ENCODE measurements at places on chromosomes 16 and 17.
A peak's percentile ranks its signal among the peaks of the same experiment; 100 is the strongest.

GRCh38 chr16:2948807-2949704 lies 15.0 kb upstream of the KREMEN2 start:
- DNase-seq = no peak

DNA sequence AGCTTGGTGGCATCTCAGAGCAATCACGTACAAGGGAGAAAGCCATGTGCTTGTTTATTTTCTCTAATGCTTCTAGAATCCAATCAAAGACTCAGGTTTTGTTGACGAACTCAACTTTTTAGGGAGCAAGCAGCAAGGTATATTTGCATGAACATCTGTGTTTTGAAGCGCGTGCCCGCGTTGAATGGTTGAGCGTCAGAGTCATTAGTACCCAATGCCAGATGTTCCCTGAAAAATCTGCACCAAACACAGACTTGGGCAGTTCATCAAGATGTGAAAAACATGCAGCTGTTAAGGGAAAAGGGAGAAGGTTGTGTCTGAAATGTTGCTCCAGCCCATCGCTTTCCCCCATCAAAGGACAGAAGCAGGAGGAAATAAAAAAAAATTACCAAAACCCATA lies 170.4 kb downstream of the SNX29 start:
- DNase-seq = no peak

DNA sequence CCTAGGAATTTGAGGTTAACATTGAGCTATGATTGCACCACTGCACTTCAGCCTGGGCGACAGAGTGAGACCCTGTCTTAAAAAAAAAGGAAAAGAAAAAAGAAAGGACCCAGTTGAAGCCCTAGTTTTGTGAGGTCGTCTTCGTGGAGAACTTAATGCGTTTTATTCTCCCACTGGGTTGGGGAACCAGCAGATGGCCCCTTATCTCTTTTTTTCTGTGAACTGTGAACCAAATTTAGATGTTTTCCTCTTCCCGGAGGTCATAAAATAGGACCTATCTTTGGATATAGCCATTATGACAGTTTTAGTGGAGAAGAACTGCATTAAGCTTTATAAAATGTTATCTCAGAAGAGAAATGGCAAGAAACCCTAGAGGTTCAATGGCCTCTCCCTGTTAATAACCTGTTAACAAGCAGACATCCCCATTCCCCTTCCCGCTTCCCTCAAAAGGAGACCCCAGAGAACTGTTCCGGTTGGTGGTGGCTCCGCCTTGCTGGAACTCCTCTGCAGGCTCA lies 23.5 kb downstream of the KIAA0513 start:
- no peak for DNase-seq

- no peak for DNase-seq
These were observed 265.2 kb upstream of the TNRC6C start for GRCh38 chr17:77693301-77693700.

- no peak for DNase-seq
These were observed 54.6 kb upstream of the DOC2B start for GRCh38 chr17:235831-236640.

- no peak for DNase-seq
These were observed 12.6 kb downstream of the ZBTB4 start for GRCh38 chr17:7466639-7467341.

DNA sequence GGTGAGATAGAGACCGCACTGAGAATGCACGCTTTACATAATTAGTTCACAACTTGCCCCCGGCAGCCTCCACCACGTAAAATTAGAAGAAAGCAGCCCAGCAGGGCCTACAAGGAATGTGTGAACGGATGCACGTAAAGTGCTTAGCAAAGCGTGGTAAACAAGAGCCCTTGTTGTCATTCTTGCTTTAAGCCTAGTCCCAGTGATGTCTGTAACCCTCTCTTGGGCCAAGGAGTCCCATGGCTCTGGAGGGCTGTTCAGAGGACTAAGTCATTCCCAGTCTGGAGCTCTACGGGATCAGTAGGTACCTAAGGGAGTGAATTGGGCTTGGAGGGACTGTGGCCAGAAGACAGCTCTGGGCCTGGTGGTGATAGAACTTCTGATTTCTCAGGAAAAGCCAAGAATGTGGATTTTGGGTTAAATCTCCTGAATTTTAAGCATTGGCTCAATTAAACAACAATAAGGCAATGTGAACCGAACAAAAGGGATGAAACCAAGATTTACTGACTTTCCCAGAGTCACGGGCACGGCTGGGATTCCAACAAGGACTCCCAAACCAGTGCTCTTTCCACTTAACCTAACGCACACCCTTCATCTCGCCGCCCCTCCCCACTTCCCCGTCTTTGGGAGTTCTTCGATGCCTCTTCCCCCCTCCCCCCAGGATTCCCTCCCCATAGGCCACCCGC lies 775 bp upstream of the CHP2 start:
- no peak for DNase-seq

DNA sequence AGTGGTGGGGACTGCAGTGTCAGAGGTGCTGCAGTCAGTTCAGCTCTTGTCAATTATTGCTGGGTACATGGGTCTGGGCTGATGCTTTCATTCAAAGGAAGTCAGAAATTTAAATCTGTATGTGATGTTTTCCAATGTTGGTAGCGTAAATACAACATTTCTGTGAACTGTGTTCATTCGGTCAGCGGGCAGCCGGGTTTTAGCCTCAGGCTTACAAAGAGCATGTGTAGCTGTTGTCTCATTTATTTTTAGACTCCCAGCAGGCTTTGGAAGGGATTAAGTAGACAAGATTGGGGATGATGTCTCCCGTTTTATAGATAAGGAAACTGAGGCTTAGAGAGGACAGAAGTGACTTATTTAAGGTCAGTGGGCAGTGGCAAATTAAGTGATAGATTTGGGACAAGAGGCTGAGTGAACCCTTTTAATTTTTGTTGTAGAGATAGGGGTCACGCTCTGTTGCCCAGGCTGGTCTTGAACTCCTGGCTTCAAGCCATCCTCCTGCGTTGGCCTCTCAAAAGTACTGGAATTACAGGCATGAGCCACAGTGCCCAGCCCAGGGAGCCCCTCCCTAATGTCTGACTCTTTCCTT lies 8.1 kb downstream of the AQP8 start:
- no peak for DNase-seq

GRCh38 chr17:3554440-3554839 lies 3.2 kb downstream of the TRPV3 start:
- no peak for DNase-seq

- no peak for DNase-seq
These were observed 62.3 kb downstream of the TMEM100 start for GRCh38 chr17:55660178-55660886.

- DNase-seq = no peak
These were observed 72.0 kb downstream of the SOX9 start for GRCh38 chr17:72192800-72193192.

- no peak for DNase-seq
These were observed 74.6 kb downstream of the AMFR start for GRCh38 chr16:56350491-56351405.

- DNase-seq = no peak
These were observed 12.2 kb upstream of the ZNF594 start for GRCh38 chr17:5203908-5204294.

- peak; percentile 4 for DNase-seq
These were observed 66.4 kb upstream of the SMIM36 start for GRCh38 chr17:55577687-55578086.

DNA sequence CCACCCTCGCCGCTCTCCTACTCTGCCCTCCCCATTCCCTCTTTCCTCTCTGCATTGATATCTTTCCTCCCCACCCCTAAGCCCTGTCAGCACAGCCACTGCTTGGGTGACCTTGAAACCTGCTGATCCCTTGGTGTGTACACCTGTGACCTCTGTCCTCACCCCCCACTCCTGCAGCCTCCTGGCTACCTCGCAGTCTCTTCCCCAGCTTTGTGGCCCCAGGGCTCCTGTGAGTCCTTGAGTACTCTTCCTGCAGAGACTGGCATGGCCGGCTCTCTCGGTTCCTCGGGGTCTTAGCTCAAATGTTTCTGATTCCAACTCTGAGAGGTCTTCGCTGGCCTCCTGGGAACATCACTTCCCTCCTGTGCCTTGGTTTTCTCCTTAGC lies 31.7 kb downstream of the ADCY7 start:
- no peak for DNase-seq

- no peak for DNase-seq
These were observed 97.5 kb downstream of the CHD9 start for GRCh38 chr16:53152329-53152728.

DNA sequence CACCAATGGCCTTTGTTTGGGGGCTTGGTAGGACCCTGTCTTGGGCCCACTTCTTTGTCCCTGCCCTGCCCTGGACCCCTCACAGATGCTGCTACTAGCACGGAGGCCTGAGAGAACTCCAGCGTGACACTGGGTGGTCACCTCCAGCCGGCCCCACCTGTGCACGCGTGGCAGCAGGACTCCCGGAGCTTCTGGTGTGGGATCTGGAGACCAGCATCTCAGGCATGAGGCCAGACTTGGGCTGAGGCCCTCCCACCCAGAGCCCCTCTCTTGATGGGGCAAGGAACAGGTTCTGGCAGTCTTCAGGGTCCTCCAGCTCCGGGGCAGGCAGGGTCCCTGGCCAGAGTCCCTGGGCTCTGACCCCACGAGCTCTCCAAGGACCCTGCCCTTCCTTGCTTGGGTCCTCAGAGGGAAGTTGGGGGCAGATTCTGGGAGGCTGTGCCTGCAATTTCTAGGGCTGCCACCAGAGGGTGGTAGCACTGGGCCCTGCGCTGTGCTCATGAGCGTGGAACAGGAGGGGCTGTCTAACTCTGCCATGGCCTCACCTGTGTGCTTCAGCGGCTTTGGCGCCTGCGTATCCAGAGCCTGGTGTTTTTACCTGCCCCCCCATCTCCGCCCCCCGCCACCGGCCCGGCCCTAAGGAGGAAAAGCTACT lies 3.1 kb upstream of the BAIAP3 start:
- no peak for DNase-seq

DNA sequence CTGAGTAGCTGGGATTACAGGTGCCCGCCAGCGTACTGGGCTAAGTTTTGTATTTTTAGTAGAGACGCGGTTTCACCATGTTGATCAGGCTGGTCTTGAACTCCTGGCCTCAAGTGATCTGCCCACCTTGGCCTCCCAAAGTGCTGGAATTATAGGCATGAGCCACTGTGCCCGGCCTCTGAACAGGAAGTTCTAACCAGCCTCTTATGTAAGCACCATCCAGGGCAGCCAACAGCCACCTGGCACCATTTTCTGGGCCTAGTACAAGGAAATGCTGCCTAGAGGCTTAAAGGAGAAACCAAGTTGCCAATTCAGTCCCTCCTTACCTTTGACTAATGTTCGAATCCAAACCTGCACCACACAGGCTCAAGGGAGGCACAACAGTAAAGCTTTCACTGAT lies 8.5 kb upstream of the SLC39A11 start:
- DNase-seq = no peak

GRCh38 chr17:45883063-45883462 lies 11.3 kb upstream of the MAPT start:
- DNase-seq = no peak

- no peak for DNase-seq
These were observed 539 bp downstream of the IFT20 start for GRCh38 chr17:28334666-28335200.

DNA sequence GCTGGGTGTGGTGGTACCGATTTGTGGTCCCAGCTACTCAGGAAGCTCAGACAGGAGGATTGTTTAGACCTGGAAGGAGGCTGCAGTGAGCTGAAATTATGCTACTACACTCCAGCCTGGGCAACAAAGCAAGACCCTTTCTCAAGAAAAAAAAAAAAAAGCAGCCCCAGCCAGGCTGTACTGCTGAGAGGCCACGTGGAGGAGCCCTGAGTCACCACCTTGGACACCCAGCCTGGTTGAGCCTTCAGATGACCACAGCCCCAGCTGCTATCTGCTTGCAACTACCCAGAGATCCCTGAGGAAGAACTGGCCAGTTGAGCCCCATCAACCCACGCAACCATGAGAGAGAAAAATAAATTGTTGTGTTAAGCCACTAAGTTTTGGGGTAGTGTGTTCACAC lies 23.6 kb upstream of the GPRC5C start:
- no peak for DNase-seq

- no peak for DNase-seq
These were observed 1.6 kb downstream of the SCNN1B start for GRCh38 chr16:23303685-23304084.

DNA sequence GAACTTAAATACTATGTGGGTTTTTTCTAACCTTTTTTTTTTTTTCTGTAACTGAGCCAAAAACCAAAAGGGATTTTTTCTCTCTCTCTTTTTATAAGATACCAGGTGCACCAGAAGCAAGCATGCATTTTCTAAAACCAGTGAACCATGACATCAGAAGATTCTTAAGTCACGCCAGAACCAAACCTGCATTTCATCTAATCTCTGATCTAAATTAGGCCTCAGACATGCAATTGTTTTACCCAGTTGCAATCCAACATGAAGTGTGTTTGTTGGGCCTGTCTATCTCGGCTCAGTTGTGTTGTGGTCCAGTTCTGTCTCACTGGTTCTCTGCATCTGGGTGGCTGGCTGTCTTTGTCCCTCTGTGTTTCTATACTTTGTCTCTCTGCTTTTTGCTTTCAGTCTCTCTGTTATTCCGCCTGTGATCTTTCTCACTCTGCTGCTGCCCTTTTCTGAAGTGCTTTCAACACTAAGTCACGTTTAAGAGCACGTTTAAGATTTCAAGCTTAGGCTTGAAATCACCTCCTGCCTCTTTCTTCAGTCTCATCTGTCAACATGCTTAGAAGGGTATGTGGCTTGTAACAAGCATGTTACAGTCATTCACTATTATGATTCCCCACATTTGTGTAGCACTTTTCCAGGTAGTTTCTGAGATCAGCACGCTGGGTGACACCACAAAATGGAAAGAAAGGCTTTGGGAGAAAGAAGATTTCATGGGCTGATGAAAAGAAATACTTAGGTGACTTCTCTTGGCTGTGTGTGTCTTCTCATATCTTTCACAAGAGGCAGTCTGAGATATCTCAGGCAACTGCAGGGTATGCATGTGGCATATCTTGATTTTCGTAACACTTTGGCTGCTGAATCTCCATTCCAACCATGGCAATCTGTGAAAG lies 488.9 kb downstream of the SHISA9 start:
- no peak for DNase-seq

DNA sequence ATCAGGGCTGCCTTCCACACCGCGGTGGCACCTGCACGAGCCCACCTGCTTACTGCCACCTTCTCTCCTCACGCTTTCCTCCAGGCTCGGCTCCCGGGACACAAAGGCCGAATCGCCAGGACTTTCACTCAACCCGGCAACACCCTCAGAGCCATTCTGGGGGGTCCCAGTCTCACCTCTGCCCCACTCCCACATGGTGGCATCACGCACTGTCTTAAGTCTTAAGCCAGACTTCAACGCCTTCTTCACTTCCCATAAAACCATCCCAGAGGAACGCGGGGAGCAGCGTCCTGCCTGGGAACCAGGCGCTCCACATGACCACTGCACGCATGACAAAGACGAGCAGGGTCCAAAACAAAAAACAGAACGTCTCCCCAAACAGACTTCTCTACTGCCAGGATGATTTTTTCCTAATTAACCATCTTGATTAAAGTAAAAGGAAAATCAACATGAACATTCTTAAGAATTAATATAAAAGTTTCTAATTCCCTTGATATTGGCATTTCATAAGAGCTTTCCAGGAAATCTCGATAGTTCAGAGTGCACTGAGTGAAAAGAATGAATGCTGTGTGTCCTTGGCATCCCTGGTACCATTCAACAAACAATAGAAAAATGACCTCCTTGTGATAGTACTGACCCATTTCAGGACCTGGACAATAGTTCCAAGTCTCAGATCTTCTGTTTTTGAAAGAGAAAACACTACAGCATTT lies 2.6 kb downstream of the CANT1 start:
- no peak for DNase-seq

GRCh38 chr16:24906901-24907300 lies 61.1 kb downstream of the SLC5A11 start:
- no peak for DNase-seq

GRCh38 chr16:83983491-83983890 lies 15.4 kb downstream of the NECAB2 start:
- DNase-seq = no peak
